CD4-positive, CD25-positive, alpha-beta regulatory T cell (primary cell): ENCODE measurements at places on chromosomes 5 and 9.

- no peak for DNase-seq
Observed at GRCh38 chr5:7668627-7669026, 182.3 kb downstream of the CFAP90 start.

GRCh38 chr5:115602591-115603125, 379 bp upstream of the TICAM2 start:
- no peak for DNase-seq

- peak; percentile 53 for DNase-seq
Observed at GRCh38 chr5:180618829-180619562, 27.7 kb upstream of the SCGB3A1 start.

GRCh38 chr5:35182486-35182885, 47.8 kb downstream of the PRLR start:
- DNase-seq, result no peak
